ENCODE measurements at places on chromosomes 12 and 14.

- DNase-seq, result no peak
Measured at GRCh38 chr12:50961708-50962107, 9.4 kb downstream of the HIGD1C start.

- DNase-seq, result no peak
Measured at GRCh38 chr12:59056966-59057365, 136.7 kb upstream of the LRIG3 start.

DNA sequence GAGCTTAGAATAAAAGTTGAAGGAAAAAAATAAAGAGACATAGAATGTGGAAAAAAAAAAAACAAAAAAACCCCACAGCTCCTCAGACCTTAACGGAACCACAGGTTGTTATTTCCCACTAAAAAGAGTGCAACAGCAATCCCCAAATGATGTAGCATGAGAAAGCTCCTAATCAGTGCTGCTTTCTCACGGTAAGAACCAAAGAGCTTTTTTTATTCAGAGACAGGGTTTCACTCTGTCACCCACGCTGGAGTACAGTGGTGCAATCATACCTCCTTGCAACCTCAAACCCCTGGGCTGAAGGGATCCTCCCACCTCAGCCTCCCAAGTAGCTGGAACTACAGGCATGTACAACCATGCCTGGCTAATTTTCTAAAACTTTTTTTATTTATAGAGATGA is 13.3 kb downstream of the NDUFA12 start:
- no peak for DNase-seq

- peak; percentile 28 for DNase-seq
Measured at GRCh38 chr12:62977883-62978282, 42.9 kb upstream of the PPM1H start.

- DNase-seq, result no peak
Measured at GRCh38 chr14:105852378-105853088, 326.1 kb downstream of the TMEM121 start.

DNA sequence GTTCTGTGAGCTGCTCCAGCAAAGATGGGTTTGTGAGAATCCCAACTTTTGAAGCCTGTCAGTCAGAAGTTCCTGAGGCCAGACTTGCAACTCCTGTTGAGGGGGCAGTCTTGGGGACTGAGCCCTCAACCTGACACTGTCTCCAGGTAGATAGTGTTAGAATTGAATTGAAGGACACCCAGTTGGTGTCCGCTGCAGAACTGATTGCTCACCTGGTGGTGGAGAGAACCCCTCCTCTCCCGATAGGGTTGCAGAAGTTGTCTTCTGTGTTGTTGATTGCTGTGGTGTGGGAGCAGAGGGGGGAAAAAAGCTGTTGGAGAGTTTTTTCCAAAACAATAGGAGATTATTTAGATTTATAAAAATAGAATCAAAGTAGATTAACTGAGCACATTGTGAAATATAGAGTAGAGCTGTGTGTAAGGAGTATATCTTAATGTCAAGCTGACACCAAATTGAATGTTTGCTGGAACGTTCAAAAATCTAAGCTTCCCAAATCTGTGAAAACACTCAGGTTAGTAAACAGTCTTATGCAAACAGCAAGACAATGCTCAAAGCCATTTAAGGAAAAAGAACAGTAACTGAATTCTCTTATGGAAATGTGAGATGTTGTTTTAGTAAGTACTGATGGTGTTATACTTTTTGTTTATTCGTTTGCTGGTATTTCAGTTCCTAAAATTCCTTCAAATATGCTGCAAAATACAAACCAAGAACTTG is 18.6 kb downstream of the HIF1A start:
- DNase-seq, result no peak

DNA sequence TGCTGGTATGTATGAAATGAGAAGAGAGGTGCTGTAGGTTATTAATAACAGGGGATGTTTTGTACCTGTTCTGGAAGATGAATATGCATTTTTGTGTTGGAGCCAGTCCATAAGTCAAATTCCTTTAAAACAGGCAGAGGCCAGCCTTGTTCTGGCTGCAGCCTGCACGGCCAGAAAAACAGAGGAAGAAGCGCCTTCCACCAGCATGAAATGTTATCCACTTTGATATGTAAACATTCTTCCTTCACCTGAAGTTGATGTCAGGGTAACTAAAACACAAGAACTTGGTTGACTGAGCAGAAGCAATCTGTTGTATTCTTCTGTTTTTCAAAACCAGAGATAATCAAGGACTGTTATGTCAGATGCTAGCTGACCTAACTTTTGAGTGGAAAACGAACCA is 237.9 kb upstream of the PLEKHG7 start:
- no peak for DNase-seq

DNA sequence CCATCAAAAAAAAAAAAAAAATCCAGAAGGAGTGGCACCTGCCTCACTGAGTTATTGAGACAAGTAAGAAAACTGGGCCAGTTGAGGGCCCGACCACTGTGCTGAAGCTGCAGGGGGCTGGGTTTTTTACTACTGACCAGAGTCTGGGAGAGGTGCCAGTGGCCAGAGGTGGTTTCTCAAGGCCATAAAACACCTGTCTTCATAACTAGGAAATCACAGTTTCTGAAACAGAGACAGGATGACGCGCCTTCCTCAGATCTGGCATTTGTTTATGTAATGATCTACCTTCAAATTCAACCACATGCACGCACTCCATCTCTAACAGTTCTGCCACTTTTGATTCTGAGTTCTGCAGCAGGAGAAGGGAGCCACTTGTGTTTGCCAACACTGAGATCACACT is 12.7 kb downstream of the TSPAN11 start:
- no peak for DNase-seq

GRCh38 chr12:26630546-26631027 is 202.4 kb downstream of the ITPR2 start:
- no peak for DNase-seq

DNA sequence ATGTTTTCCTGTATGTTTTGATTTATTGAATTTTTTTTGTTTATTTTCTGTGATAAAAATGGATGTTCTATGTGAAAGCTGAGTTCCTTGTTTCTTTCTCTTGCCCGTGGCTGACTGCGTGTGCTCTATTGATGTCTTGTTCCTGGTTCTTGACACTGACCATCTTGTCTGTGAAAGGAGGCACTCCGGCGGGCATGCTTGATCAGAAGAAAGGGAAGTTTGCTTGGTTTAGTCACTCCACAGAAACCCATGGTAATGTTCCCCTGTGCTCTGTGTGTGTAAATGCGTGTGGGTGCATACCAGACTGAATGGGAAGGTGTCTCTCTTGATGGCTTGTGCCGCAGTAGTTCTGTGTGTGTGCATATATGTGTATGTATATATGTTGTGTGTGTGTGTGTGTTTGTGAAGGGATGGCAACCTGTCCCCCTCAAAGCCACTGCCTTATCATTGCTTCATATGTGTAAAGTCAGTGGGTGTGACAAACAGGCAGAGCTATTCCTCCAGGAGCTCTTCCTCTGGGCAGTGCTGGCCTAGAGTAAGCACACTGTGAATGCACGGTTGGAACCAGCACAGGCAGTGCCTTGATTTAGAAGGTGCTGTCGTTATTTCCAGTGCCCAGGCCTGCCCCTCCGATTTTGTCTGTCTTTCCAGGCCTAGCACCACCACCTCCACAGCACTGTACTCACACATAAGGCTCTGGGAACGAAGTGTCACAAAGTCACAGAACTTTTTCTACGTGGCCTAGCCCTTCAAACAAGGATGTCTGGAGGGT is 247.3 kb upstream of the FKBP4 start:
- peak; percentile 23 for DNase-seq

GRCh38 chr12:51082561-51083125 is 753 bp downstream of the CSRNP2 start:
- peak; percentile 32 for DNase-seq

DNA sequence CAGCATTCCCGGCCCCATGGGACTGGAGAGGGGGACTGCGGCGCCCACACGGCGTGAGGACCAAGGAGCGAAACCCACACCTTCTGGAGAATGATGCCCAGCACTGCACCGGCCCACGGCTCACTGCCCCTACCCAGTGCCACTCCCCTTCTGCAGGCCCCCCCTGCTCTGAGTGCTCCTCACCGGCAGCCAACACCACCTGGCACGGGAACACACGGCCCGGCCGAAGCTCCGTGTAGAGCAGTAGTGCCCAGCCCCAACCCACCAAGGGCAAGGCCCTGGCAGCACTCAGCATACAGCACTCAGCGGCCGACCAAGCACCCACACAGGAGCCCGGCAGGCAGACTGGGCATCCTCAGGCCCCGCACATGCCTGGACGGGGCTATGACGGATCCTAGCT is 13.4 kb downstream of the BTBD6 start:
- DNase-seq, result no peak

- no peak for DNase-seq
Measured at GRCh38 chr12:93970900-93971688, 177.3 kb upstream of the PLXNC1 start.

GRCh38 chr12:101591781-101592180 is 3.0 kb upstream of the MYBPC1 start:
- no peak for DNase-seq

DNA sequence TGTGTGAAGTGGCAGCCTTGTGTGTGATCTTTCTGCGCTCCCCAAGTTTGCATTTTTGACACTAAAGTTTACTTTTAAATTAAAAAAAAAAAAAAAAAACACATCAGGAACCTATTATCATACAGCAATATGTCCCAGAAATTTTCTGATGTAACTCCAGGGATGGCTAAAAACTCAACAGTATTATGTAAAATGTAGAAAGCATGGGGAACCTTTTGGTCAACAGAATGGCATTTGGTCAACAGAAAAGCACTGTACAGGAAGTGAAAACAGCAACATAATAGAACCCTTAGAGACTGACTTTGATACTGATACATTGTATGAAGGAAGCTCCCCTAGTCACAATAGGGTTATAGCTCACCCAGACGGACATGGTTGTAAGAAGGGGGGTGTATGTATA is 224.3 kb downstream of the ITPR2 start:
- DNase-seq, result no peak

GRCh38 chr14:36065831-36066230 is 110.7 kb downstream of the PTCSC3 start:
- DNase-seq, result no peak

DNA sequence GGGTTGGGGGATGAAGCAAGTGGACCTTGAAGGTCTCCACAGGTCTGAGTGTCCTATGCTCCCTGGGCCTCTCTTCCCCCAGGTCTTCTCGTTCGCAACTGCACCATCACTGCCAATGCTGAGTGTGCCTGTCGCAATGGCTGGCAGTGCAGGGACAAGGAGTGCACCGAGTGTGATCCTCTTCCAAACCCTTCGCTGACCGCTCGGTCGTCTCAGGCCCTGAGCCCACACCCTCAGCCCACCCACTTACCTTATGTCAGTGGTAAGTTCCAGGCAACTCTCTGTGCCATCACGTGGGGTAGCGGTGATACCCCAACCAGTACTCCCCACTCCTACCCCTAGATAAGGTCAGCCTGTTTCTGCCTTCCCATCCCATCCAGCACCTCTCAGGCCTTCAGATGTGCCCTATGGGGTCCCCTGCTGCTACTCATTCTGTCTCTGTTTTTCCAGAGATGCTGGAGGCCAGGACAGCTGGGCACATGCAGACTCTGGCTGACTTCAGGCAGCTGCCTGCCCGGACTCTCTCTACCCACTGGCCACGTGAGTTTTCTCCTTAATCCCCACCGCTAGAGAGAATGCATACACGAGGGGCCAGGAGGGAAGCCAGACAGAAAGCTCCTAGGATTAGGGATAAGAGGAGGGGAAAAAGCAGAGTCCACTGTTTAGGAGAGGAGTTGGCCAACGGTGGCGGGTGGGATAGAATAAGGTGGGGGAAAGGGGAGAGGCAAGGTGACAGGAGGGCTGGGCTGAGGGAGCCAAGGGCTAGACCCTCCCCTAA is 1.6 kb upstream of the TAPBPL start:
- DNase-seq, result no peak

DNA sequence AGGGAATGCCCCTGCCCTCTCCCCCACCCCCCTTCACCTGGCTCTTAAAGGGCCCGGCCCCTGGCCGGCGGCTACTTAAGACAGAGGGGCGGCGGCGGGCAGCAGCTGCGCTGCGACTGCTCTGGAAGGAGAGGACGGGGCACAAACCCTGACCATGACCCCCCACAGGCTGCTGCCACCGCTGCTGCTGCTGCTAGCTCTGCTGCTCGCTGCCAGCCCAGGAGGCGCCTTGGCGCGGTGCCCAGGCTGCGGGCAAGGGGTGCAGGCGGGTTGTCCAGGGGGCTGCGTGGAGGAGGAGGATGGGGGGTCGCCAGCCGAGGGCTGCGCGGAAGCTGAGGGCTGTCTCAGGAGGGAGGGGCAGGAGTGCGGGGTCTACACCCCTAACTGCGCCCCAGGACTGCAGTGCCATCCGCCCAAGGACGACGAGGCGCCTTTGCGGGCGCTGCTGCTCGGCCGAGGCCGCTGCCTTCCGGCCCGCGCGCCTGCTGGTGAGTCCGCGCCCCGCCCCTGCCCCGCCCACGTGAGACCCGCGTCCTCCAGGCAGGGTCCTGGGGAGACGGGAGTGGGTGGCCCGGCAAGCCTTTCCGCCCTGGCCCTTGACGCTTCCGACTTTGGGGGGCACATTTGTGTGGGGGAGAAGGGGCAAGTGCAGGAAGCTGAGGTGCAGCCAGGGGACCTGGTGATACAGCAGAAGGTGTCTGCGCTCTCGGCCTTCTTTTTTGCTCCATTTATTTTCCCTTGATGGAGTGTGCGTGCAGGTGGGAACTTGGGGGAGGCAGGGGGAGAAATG is at the start of gene IGFBP6:
TSS of gene IGFBP6 (plus strand) at position 104 of the 790 bp plus-strand sequence. CDS start at position 155, 51 bp downstream.
- peak; percentile 79 for DNase-seq

DNA sequence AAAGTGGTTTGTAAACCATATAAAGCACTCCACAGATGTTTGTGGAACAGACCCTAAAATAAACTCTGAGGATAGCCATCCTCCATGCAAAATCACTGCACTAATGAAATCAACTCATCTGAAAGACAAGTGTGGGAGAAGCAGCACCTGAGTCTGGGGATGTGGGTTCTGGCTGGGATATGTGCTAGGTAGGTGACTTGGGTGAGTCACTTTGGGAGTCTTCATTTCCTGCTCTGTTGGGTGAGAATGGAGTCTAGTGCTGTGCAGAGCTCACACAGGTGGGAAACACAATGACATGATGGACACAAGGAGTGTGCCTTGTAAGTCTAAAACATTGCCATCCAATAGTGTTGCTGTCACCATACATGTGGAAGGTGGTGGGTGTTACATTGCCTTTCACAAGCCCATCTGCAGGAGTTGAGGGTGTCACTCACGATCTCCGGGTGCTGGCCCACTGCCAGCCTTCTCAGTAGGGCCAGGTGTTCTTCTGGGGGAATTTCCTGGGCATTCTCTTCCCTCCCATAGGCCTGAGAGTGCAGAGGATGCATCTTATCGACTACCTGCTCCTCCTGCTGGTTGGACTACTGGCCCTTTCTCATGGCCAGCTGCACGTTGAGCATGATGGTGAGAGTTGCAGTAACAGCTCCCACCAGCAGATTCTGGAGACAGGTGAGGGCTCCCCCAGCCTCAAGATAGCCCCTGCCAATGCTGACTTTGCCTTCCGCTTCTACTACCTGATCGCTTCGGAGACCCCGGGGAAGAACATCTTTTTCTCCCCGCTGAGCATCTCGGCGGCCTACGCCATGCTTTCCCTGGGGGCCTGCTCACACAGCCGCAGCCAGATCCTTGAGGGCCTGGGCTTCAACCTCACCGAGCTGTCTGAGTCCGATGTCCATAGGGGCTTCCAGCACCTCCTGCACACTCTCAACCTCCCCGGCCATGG is 2.0 kb downstream of the SERPINA4 start:
- no peak for DNase-seq
